Daoy (cell line): ENCODE measurements at places on chromosomes 16 and 17.

DNA sequence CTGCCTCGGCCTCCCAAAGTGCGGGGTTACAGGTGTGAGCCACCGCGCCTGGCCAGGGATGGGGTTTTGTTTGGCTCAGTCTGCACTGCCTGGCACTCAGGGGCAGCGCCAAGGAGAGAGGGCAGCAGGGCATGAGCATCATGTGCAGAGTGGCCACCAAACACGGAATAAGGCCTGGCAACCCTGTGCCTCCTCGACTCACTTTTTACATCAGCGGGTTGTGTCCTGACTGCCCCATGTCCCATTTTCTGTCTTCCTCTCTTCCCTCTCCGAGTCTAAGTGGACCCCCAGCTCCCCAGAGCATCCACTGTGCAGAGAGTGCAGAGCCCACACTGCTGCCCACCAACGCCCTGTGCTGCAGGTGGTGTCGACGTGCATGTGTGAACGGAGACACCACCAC lies 18.2 kb upstream of the TRAP1 start:
- DNase-seq: no peak

- no peak for DNase-seq
Observed at GRCh38 chr17:20236578-20237227, 227.5 kb downstream of the SPECC1 start.

GRCh38 chr17:34400301-34400931 lies 37.4 kb upstream of the CCL1 start:
- DNase-seq: no peak

GRCh38 chr16:11717811-11718210 lies 24.8 kb downstream of the TXNDC11 start:
- DNase-seq: no peak

- DNase-seq: no peak
Observed at GRCh38 chr17:9900044-9900594, 5.0 kb downstream of the RCVRN start.

- no peak for DNase-seq
Observed at GRCh38 chr16:69260506-69260905, 50.6 kb upstream of the VPS4A start.

- no peak for DNase-seq
Observed at GRCh38 chr17:72301887-72302286, 181.1 kb downstream of the SOX9 start.

DNA sequence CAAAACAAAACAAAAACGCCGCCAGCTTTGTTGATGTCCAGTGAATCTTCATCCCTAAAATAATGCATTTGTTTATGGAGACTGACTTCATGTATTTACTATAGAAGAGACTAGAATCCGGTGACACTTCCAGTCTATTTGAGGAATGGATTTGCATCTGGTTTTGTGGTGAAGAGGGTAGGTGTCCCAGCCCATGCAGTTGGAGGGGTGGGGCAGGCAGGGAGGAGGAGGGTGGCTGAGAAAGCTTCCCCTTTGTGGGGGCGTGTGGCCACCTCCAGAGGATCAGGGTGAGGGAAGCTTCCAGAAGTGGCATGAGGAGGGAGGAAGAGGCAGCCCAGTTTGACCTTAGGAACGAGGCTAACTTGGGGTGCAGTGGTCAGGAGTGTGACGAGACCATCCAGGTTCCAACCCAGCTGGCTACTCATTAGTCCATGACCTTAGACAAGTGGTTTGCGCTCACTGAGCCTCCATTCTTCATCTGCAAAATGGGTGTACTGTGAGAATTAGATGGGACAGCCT lies 69.5 kb downstream of the CMIP start:
- no peak for DNase-seq

GRCh38 chr16:30972872-30973271 lies 12.1 kb upstream of the HSD3B7 start:
- no peak for DNase-seq

- peak; percentile 71 for DNase-seq
Observed at GRCh38 chr17:49508061-49508865, 13.2 kb downstream of the NGFR start.

DNA sequence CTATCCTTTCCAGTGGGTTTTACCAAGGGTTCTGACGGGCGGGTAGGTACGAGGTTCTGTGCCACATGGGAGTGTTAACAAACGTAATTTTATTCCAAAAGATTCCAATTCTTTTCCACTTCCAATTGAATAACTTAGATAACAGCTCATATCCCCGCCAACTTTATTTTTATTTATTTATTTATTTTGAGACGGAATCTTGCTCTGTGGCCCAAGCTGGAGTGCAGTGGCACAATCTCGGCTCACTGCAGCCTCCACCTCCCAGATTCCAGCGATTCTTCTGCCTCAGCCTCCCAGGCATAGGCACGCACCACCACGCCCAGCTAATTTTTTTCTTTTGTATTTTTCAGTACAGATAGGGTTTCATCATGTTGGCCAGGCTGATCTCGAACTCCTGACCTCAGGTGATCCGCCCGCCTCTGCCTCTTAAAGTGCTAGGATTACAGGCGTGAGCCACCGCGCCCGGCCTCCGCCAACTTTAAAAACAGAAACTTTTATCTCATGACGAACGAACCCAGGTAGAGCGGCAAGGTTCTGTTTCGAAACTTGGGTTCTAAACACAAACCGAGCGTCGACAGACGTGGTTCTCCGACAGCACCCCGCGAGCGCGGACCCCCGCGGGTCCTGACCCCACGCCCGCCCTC lies 613 bp downstream of the ECI1 start:
- DNase-seq: no peak

DNA sequence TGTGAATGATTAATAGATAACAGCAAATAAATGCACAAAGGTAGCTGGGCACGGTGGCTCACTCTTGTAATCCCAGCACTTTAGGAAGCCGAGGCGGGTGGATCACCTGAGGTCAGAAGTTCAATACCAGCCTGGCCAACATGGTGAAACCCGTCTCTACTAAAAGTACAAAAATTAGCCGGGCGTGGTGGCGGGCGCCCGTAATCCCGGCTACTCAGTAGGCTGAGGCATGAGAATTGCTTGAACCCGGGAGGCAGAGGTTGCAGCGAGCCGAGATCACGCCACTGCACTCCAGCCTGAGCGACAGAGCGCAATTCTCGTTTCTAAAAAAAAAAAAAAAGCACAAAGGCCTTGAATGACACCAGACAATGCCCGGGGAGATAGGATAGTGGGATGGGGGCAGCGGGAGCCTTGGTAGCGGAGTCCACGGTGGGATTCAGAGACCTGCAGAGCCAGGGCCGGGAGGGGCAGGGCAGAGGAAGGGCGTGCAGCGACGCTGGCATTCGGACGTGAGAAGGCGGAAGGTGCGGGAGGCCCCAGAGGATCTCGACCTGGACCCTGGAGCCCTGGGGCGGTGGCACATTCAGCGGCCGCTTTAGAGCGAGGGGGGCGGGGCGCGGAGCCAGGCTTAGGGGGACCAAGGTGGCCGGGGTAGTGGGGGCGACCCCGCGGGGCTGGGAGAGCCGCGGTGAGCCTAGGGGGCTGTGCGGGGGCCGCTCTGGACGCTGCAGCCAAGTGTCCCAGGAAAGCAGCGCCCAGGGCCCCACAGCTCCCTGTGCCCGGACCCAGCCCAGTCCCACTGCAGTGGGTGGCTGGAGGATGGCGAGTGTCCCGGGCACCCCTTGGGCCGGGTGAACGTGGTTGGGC lies 999 bp upstream of the FLYWCH2 start:
- peak; percentile 44 for DNase-seq

DNA sequence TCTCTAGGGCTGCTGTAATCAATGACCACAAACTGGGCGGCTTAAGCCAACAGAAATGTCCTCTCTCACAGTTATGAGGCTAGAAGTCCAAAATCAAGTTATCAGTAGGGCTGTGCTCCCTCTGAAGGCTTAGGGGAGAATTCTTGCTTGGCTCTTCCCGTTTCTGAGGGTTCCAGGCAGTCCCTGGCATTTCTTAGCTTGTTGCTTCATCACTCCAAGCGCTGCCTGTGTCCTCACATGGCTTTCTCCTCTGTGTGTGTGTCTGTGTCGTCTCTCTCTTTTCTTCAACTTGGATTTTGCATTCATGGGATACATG lies 13.7 kb upstream of the CDC42EP4 start:
- no peak for DNase-seq

- DNase-seq: no peak
Observed at GRCh38 chr17:34131386-34131785, 123.7 kb upstream of the CCL2 start.

- no peak for DNase-seq
Observed at GRCh38 chr16:10655415-10655977, 39.2 kb downstream of the TEKT5 start.

- DNase-seq: no peak
Observed at GRCh38 chr16:20441191-20441590, 10.1 kb upstream of the ACSM2A start.

GRCh38 chr16:88494335-88495154 lies 41.5 kb downstream of the ZFPM1 start:
- no peak for DNase-seq

DNA sequence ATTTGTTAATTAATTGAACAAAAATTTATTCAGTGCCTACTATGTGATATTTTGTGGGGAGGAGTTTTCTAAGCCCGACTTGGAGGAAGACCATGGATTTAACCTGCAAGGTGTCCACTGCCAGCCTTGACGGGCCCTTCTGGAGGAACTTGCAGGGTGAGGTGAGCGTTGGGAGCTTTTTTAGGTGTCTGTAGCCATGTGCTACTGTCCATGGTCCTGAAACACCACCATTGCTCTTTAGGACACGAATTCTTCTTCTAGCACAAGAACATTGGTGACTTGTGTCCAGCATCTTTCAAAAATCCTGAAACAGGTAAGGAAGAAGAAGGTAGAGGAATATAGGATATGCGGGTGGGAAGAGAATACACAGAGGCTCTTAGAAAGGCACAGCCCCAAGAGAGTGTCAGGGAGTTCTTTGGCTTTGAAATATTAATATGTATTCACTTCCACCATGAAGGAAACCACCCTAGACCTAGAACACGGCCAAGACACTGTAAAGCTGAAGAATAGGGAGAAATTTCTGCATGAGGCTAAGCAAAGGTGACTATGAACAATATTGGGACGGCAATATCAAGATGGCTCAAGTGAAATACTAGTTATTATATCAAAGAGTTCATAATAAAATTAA lies 27.9 kb upstream of the OR4D1 start:
- DNase-seq: peak; percentile 39

- DNase-seq: no peak
Observed at GRCh38 chr17:35021520-35022380, 41.4 kb downstream of the LIG3 start.

DNA sequence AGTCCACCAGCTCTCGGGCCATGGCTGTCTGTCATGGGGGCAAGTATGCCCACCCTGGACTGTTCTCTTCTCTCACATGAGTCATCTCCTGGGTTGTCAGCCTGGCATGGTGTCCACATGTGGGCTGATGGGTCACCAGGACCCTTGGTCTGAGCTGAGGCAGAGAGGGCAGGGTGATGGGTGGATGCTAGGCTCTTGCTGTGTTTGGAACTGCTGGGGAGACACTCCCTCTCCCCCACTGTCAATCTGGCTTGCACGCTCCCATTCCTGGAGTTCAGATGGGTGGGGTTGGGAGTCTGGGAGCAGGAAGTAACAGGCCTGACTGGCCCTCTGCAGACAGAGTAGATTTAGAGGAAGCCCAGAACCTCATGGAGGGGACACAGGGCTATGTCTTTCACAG lies 28.9 kb downstream of the KSR1 start:
- DNase-seq: no peak

DNA sequence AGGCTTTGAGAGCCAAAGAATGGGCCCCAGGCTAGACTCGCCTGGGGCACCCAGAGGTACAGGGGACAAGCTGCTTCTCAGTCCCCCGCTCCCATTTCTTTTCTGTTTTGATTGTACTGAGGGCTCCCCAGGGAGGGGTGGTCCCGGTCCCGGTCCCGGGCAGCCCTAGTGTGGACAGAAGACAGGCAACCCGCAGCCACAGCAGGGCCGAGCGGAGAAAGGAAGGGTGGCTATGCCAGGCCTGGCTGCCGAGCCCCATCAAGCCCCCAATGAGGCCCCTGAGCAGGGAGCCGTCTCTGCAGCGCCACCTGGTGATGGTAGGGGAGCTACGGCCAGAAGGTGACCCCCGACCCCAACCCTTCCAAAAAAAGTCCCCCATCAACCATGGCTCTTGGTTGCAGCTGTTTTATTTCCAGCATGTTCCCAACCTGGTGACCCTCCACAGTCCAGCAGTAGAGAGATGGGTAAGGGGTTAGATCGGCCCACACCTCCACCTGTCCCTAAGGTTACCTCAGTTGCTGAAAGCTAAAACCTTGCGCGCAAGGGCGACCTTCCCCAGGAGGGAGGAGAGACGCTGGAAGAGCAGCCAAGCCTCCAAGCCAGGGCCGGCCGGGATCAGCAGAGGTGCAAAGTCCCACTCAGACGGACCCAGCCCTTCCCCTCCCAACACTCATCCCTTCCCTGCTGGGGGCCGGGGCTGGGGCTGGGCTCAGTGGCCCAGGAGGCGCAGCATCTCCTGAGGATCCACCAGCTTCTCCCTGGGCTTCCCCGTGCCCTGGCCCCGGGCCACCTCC lies 2.6 kb upstream of the GRIN2C start:
- DNase-seq: peak; percentile 81

DNA sequence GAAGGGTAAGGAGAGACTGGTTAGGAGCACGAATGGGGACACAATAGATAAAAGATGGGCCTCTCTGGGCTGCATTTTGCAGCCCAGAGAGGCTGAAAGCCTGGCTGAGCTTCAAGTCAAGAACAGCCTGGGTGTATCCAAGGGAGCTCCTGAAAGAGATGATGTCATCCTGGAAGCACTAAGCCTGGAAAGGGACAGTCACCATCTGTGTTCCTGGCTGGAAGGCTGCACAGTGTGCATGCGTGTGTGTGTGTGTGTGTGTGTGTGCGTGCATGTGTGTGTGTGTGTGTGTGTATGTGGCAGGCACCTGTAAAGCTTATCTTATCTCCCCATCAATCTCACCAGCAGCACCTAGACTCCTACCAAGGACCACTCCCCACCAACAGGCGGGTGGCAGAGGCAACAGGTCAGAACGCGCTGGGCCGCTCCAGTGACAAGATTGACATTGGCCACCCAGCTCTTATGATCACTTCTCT lies 44.1 kb downstream of the COG7 start:
- peak; percentile 22 for DNase-seq

DNA sequence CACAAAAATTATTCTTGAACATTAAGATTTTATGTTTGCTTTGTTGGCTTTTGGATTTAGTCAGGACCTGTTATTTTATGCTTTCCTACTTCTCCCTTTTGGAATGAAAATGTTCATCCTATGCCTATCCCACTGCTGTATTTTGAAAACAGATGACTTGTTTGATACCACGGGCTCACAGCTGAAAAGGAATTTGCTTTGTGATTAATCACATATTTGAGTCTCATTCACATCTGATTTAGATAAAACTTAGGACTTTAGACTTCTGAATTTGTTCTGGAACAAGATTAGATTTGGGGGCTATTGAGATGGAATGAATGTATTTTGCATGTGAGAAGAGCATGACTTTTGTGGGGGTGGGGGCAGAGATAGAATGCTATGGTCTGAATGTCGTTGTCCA lies 1012.6 kb downstream of the CDH11 start:
- DNase-seq: no peak

DNA sequence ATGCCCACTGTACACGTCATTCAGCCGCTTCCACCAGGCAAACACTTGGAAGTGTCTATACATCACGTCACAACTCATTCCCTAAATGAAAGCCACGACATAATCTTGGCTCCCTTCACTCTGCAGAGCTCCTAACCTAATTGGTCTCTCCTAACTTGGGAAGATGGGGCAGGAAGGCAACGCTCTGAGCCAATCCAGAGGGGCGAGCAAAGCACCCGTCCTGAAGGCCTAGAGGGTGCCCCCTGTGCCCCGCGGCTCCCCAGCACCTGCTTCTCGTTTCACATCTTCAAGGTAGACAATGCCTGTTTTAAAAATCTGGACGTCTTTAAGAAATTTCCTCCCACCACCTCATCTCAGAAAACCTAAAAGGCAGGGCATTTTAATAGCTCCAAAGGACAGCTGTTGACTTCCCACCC lies 1.0 kb downstream of the CSNK2A2 start:
- no peak for DNase-seq

GRCh38 chr16:12057266-12057665 lies 80.7 kb downstream of the SNX29 start:
- no peak for DNase-seq
